ENCODE measurements at places on chromosomes 11 and 22.

- no peak for DNase-seq
Observed at GRCh38 chr11:129286813-129287212, 88.8 kb upstream of the BARX2 start.

GRCh38 chr11:4071914-4072313 lies 22.7 kb upstream of the RRM1 start:
- no peak for DNase-seq

GRCh38 chr11:86570020-86570419 lies 102.4 kb downstream of the ME3 start:
- peak; percentile 19 for DNase-seq

DNA sequence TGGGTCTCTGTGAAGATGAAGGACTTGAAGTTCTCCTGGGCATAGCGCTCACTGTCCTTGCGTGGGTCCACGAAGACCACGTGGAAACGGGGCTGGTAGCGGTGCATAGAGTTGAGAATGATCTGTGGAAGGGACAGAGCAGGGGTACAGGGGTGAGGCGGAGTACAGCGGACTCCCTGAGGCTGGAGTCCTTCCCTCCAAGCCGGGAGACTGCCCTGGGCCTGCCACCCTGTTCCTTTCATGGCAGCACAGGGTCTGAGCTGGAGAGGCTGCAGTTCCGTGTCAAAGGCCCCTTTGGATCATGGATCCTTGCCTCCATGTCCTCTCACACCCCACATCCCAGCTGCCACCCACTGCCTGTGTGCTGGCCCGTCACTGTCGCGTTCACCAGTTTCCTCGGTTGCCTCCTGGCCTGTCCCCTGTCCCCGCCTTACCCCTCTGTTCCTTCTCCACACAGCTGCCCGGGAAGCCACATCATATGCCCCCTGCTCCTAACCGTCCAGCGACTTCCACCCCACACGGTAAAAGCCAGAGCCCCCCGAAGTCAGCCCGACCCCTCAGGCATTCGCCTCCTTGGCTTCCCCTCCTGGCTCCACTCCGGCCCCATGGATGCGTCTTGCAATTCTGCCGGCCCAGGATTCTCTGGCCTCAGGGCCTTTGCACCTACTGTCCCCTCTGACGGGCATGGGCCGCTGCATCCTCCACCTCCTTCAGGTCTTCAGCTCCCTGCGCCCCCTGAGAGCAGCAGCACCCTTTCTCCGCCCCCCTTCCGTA lies 3.4 kb upstream of the NUDT8 start:
- no peak for DNase-seq

DNA sequence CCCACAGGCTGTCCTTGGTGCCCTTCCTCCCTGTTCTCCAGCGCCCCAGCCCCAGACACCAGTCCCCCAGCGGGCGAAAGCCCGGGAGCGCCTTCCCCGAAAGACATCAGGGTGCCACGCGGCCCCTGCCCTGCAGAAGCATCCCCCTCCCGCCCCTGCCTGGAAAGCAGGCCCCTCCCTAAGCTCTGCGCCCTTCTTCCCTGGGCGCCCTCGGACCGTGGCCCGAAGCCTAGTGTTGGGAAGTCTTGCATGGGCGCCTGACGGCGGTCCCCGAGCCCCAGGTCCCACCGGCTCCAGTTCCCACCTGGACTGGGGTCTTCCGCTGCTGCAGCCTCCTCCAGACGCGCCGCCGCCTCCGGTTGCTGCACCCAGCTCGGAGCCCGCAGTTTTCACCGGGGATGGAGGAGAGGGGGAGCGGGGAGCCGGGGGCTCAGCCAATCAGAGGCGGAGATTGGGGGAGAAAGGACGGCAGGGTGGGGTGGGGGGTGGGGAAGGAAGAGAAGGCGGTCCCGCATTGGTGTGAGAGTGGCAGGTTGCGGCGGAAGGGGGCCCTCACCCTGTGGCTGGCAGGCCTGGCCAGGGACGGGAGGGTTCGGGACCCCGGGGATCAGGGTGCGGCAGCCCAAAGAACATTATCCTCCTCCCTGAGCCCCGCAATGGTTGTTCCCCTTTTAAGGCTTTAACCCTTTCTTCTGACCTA lies at the start of gene THY1:
TSS of gene THY1 (minus strand) at position 364 of the 700 bp plus-strand sequence. CDS start 2,267 bp downstream, outside the sequence.
- no peak for DNase-seq

DNA sequence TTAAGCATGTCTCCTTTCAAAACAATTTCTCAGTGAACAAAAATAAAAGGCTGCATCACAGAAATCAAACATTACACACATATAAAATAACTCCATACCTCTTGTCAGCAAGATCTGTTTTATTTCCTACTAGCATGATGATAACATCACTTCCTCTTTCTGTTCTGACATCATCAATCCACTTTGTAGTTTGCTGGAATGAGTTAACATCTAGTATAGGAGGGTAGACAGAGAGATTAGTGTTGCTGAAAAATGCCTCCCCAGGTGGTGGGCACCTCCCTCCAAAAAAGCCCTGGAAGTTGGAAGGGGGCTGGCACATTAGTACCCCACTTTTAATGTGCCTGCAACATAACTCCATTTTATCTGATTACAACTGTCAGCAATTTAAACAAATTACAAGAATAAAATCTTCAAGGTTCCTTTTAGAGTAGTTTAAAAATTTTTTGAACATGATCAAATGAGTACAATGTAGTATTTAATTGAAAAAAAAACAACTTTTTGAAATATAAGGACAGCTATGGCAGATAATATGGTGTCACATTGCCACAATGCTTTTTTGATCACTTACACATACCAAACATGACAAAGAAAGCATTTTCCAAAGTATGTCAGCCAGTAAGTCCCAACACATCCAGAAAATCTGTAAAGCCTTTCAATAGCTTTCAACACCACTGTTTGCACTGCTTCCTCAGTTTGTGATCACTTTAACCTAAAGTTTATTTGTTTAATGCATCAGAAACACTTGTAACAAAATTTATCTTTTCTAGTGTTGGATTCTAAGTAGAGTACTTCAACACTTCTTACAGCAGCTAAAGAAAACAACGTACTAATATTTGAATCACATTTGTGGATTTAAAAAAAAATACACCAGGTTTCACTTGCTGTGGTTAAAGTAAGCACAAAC lies 44.5 kb downstream of the RAB6A start:
- DNase-seq, result no peak

DNA sequence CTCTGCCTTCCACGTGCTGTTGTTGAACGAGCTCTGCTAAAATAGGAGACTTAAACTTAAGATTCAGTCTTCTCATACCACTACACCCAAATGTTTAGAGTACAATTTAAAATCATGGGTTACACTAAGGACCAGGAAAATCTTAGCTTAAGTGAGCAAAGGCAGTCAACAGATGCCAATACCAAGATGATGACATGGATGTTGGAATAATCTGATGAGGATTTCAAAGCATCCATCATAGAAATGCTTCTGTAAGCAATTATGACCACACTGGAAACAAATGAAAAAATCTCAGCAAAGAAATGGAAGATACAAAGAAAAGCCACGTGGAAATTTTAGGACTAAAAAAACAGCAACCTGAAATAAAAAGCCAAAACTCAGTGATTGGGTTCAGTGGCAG lies 109.8 kb downstream of the ATXN10 start:
- no peak for DNase-seq

- no peak for DNase-seq
Observed at GRCh38 chr11:126281666-126282175, 1.2 kb upstream of the TIRAP start.

GRCh38 chr22:27422442-27422841 lies 379.1 kb downstream of the MN1 start:
- no peak for DNase-seq

DNA sequence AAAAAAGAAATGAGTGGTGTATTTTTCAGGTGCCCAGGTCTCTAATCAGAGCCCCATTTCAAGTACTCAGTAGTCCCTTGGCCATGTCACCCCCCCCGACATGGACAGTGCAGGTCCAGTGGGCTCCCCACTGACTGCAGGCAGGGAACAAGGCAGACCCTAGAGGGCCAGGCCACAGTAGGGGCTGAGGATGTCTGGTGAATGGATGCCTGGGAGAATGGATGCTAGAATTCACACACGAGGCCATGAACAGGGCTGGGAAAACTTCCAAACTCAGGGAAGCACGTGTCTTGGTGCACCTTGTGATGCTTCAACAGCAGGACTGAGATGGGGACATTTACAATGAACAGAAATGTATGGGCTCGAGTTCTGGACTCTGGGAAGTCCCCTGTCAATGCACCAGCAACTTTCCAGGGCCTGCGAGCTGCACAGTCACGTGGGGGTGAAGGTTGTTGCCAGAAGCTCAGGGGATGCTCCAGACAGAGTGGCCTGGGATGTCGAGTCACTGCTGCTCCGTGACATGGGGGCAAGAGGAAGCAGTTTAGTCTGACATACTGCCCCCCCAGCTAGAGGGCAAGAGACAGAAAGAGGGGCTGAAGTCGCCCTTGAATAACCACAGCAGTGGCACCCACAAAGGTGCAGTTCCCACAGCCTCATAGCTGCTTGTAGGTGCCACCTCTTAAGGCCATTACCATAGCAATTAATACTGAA lies 3.1 kb downstream of the APOBEC3G start:
- no peak for DNase-seq

- DNase-seq, result no peak
Observed at GRCh38 chr11:71482216-71482615, 29.2 kb downstream of the NADSYN1 start.

GRCh38 chr11:24705474-24705873 lies 208.6 kb downstream of the LUZP2 start:
- no peak for DNase-seq

GRCh38 chr22:45553351-45554039 lies 50.8 kb downstream of the FBLN1 start:
- peak; percentile 54 for DNase-seq

DNA sequence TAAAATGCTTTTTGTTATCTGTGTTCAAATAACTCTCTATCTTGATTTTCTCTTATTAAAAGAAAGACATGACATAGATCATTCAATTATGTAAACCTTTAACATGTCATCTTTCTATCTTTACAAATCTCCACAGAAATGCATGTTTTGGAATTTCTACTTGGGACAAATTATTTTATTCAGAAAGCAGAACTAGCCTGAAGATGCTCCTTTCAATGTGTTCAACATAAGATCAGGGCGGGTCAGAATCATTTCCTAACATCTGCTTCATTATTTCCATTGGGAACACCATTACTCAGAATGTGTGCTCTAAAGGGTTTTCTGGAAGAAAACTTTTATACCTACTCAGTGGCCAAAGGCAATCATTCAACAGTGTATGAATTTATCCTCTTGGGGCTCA lies at the start of gene OR5AL1:
TSS of gene OR5AL1 (plus strand) at position 301 of the 400 bp plus-strand sequence.
- no peak for DNase-seq

- DNase-seq, result no peak
Observed at GRCh38 chr11:46984987-46985386, 48.4 kb downstream of the CSTPP1 start.

- DNase-seq, result no peak
Observed at GRCh38 chr11:19355601-19356000, 114.9 kb upstream of the E2F8 start.

GRCh38 chr11:78525720-78526119 lies 48.9 kb downstream of the NARS2 start:
- DNase-seq, result no peak

DNA sequence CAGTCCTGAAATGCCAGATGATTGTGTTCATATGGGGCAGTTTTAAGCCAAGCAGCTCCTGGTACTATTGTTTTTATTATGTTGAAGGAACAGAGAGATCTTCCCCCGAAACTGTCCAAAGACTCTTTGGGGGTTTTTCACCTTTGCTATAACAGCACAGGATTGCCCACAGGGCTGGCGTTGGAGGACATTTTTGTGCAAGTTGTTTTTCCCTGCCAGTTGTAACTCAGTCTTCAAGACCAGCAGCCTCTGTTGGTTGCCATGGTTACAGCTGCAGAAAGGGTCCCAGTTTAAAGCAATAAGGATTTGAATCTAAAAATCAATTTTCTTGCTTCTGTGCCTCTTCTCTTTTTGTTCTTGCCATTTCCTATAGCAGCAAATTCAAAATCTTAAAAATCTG lies 45.4 kb upstream of the YWHAH start:
- no peak for DNase-seq

DNA sequence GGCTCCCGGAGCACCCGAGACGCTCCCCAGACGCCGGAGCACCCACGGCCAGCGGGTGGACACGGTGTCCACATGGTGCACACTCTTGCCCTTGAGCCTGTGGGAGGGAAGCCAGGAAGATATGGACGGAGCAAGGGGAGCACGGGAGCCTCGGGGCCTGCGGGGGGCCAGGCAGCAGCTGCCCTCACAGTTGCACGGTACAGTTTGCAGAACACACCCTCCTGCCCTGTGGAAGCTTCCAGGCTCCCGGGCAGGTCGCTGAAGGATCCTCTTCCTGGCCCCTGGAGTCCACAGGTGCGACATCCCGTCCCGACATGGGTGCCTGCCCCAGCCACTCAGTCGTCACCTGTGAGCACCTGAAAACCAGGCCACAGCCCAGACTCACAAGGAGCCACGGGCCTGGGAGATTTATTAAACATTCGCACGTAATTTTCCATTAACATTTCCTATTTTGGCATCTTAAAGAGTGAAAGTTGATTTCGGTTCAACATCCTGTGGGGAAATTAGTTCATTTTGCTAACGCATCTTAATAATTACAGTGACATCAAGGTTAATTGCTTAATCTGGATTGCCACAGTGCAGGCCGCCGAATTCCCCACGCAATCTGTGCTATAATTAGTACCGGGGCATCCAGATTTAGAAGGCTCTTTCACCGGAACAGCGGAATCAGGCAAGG lies 253.3 kb downstream of the BRD1 start:
- DNase-seq, result no peak

- no peak for DNase-seq
Observed at GRCh38 chr11:85723088-85723487, 37.1 kb upstream of the CCDC89 start.

GRCh38 chr11:124879493-124880289 lies 14.5 kb downstream of the ROBO3 start:
- no peak for DNase-seq

GRCh38 chr11:46431211-46431610 lies 39.6 kb upstream of the CHRM4 start:
- DNase-seq, result no peak

- no peak for DNase-seq
Observed at GRCh38 chr22:23700706-23701105, 9.9 kb downstream of the RGL4 start.

DNA sequence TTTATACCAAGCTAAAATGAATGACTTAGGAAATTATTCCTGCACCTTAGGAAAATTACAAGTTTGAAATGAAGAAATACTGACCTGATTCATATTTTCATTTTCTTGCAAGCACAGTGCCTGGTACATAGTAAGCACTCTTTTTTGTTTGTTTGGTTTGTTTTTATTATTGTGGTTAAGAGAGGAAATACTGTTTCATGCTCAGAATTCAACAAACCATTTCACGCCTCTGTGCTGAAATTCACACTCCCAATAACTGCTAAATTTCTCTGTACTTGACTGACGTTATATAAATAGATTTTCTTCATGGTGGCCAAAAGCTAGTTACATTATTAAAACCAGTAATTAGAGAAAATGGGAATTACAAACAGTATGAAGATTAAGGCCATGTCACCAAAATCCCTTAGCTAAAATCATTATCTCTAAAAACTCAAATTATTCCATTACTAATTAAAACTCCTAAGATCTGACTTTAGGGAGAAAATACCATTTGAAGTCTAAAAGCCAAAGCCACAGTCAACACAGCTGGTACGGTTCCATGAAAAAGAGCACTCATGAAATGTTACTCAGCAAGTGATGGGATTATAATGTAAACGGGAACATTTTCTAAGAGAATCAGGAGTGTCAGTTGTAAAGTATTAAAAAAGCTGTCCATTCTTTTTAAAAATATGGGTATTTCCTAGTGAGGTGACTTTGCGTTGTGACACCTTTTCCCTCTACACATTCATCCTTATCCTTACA lies 77.8 kb upstream of the DDI1 start:
- no peak for DNase-seq
